ENCODE measurements at places on chromosomes 1 and 21.

DNA sequence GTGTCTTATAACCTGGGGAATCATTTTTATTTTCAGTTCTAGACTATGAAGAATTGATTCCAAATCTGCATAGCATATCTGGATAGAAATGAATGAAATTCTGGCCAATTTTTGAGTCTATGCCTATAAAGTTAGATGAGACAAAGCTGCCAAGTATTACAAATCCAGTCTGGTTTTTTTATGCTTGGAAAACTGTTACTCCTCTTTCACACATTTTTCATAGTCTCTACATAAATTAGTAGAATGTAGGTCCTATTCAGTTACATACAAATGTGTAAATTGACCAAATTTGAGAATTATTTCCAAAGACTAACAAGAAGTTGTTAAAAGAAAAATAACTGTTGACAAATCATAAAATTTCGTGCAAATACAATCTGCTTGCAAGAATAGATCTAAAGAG is 1505.2 kb downstream of the AMY1C start:
- no peak for DNase-seq

GRCh38 chr1:203048555-203049051 is 22.3 kb downstream of the PPFIA4 start:
- no peak for DNase-seq

DNA sequence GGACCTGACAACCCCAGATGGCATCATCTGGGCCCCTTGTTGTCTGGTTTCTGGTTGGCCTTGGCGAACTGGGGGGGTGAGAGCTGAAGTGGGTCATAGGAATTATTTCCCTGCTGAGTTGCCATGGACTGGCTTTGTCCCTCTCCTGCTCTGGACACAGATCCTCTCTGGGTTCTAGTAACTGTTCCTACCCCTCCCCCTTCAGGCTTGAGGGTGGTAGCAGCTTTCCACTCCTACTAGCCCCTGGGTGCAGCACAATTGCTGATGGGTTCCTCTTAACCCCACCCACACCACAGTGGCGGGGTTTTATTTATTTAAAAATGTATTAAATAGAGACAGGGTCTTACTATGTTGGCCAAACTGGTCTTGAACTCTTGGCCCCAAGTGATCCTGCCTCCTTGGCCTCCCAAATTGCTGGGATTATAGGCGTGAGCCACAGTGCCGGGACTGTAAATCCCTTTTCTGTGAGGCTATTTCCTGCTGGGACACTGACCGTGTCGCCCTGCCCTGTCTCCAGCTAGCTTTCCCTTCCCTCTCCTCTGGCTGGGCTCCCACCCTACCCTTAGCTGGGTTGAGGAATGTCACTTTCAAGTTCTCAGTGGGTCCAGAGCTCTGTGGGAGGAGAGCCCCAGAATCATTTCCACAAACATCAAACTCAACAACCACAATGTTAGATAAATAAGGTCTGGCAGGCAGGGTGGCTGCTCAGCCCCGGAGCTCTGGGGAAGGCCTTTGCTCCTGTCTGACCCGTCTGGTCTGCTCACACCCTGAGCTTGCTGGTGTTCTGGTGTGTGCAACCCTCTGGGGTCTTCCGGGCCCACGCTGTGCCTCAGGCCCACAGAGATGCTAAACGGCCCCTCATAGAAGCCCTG is 112.7 kb upstream of the WNT4 start:
- DNase-seq: no peak

DNA sequence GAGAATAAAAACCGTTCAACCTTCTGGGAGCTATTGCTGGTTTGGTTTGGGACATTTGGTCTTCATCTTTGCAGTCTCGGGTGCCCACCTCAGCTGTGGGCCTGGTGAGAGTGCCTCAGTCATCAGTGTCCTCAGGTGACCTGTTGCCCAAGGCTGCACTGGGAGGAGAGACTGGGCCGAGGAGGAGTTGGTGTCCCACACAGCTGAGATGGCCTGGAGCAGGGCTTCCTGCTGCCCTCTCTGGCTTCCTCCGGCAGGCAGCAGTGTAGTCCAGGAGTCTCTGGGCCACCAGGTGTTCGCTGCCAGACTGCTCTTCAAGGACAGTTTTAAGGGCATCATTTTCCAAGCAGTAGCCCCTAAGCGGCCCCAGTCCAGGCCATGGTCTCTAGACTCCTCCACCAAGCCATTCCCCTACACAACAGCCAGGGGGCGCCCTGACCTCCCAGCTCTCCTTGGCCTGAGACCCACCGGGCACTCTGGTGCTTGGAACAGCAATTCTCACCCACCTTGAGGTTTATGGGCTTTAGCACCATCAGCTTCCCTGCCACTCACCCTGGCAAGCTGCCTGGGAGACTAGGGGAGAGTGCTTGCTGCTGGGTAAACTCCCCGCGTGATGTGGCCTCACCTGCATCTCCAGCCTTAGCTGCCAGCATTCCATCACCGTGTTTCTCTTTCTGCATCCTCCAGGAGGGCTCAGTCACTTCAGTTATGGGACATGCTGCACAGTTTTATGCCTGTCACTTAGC is 9.1 kb upstream of the SYTL1 start:
- DNase-seq: peak; percentile 18

GRCh38 chr1:104402178-104402577 is 652.5 kb downstream of the AMY1C start:
- no peak for DNase-seq

DNA sequence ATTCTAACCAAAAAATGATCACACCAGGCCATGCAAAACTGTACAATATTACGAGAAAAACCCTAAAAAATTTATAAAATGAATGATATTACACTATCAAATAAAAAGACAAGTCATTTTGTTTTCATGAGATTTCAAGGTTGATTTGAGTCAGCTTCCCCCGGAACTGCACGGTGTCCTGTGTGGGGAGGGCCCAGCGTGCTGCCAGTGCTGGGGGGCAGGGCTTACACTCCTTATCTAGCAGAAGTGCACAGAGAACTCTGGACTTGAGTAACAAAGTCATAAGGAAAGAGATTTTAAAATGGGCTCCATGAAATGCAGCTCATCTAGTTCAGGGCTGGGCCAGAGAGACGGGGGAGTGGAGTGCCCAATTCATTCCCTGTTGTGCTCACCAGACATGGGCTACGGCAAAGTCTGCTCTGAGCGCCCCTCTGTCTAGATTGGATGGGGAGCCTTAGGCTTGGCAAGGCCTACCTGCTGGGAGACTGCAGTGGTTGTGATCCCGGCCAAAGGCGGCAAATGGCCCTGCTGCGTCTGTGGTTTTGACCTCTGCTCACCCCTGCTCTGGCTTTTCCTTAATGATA is 50.1 kb downstream of the COQ8A start:
- DNase-seq: no peak

DNA sequence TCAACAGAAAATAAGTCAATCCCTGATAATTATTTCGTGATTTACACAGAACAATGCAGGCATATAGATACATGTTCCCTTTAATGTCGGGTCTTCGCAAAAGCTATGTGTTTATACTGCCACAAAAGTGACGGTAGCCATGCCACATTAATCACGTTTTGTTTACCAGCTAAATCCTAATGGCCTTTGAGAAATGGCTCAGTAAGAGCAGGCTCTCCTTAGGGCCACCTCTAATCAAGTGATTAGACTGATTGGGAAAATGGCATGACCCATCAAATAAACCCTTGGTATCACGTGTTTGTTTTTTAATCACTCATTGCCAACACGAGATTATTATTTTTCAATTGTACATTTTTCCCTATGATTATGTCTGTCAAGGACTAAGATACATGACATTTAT is 102.0 kb upstream of the USP25 start:
- DNase-seq: no peak

GRCh38 chr1:11065796-11066195 is 6.0 kb upstream of the SRM start:
- no peak for DNase-seq

GRCh38 chr1:18385239-18385790 is 95.4 kb upstream of the KLHDC7A start:
- DNase-seq: no peak

DNA sequence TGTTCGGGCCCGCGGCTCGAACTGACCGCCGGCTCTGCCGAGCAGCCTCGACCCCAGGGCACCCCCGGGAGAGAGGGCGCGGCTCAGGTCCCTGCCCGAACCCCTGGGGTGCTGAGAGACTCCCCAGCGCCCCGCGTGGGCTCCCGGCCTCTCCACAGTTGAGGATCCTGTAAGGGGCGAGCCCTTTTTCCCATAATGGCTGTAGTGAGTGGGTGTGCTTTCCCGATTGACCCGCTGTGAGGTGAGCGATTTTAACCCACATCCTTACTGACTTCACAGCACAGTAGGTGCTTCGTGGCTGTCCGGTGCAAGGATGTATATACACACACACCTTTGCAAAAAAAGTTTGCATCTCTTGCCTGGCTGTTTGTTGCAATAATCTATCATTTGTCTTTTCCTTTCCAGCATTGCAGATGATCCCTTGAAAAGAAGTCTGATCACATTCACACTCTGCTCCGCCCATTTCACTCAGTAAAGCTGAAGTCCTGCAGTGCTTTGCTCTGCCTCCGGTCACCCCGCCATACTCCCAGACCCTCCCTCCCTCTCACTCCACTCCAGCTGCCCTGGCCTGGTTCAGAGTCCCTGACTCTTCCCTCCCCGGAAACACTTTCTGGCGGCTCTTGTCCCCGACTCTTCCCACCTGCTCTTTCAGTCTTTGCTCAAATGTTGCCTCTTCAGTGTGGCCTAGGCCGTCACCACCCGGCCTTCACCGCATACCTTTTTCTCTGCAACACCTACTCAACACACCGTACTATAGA is 955 bp upstream of the UBE2G2 start:
- no peak for DNase-seq

DNA sequence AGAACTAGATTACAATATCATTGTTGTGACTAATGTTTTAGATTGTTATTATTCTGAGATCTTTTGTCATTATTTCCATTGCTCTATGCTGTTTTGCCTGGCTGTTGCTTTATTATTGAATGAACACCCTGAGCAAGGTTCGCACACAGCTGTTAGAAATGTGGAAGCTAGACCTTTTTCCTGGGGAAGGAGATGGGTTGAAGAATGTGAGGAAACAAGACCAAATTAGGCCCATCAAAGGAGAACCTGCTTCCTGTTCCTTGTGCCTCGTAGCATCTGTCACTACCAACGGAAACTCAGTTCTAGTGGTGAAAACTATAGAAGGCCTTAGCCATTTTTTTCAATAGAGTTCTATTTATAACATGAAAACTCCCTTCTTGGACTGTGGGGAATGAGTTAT is 68.7 kb downstream of the RGL1 start:
- DNase-seq: no peak

GRCh38 chr1:17201201-17202021 is 3.5 kb upstream of the PADI1 start:
- no peak for DNase-seq

DNA sequence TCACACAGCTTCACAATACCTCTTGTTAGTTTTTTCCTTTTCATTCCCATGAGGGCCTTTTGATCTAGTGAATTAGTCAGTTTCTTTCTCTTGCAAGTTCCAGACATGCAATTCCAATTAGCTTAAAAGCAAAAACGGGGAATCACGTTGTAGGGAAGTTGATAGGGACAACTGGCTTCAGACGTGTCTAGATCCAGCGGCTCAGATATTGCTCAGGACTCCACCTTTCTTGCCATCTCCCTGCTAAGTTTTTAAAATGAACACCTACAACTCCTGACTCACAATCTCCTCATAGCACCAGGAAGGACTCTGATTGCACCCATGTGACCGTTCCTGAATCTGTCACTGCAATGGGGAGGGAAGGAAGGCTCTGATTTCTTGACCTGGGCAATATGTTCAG is 63.8 kb upstream of the ARHGAP29 start:
- no peak for DNase-seq

DNA sequence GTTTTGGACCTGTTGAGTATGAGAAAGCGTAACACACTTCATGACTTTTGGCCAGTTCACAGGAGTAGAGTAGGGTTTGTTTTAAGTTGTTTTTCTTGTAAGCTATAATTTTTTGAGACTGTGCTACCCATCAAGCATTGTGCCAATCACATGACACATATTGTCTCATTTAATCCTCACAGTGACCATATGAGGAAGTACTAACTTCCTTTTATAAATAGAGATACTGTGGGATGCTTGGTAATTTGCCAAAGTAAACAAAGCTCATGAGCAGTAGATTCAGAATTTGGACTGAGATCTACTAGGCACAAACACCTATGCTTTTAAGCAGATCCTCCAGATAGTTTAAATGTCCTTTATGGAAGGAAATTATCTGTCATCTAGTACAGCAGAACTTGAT is 178.3 kb downstream of the CACNA1E start:
- DNase-seq: no peak

- DNase-seq: no peak
These were observed 63.0 kb upstream of the PRDX6 start for GRCh38 chr1:173414136-173414535.

GRCh38 chr1:213327017-213327667 is 276.1 kb downstream of the RPS6KC1 start:
- no peak for DNase-seq

GRCh38 chr1:186218654-186219352 is 156.2 kb downstream of the TPR start:
- no peak for DNase-seq

DNA sequence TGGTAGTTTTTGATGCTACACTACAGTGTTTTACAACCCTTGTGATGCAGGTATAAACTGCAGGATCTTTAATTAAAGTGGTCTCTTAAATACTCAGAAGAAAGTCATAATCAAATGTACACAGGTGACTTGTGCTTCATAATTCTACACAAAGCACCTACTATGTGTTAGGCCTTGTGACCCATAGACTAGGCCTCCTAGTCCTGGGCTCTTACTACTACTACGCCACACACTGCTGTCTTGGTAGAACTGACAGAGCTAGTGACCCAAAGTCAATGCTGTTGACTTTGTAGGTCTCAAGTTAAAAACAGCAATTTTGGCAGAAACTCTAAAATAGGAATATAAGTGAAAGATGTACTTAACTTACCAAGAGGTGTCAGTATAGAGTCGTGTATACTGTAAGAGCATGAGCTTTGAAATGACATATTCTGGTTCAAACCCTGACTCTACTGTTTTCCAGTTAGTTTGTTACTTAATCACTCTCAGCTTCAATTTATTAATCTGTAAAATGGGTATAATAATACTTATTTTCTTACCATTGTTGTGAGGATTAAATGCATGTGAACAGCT is 48.6 kb upstream of the LMO4 start:
- no peak for DNase-seq

DNA sequence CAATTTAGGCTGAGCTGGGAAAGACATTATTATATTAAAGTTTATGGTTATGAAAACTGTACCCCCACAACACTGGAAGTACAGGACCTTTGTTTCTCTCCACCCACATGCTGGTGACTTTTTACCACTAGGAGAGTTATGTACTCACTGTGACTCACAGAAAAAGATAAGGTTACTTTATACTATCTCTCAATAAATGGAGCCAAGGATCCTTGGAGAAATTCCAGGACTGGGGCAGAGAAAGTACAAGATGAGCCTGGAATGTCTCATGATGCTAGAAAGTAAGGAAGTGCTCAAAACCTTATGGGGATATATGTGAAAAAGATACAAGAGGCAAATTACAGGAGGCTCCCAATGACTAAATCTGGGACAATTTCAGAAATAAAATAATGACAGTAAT is 63.9 kb upstream of the C1orf105 start:
- no peak for DNase-seq

- no peak for DNase-seq
These were observed 434.8 kb downstream of the LMO4 start for GRCh38 chr1:87763483-87763882.

Measured in midbrain (tissue), 1 donor.